ENCODE measurements at places on chromosomes 3 and 15. TPM values are rescaled to one million over a fixed set of nuclear protein-coding genes. Genes with fewer than 3 reads are reported as not detected.

DNA sequence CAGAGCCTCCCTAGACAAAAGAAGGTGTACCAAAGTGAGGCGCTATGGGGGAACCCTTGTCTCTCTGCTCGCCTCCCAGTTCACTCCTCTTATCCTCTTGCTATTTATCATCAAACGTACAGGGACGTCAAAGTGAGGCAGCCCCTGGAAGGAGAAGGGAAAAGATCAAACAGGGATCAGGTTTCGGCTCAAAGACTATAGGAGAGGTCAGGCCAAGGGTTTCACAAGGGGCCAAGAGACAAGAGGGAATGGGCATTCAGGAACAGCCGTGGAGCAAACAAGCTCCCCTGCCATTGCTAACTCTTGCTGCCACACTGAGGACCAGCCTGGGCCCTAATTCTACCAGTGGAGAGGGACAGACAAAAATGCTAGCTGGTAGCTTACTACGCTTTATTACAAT is 168.7 kb downstream of the GREM1 start:
- no peak for DNase-seq
- no peak overlapping the region for H3K27ac ChIP-seq
- H3K4me1 ChIP-seq = no peaks in the 10 kb centered on the region
- no peak overlapping the region for H3K4me3 ChIP-seq

DPPA2 gene
- total RNA-seq = not detected

DNA sequence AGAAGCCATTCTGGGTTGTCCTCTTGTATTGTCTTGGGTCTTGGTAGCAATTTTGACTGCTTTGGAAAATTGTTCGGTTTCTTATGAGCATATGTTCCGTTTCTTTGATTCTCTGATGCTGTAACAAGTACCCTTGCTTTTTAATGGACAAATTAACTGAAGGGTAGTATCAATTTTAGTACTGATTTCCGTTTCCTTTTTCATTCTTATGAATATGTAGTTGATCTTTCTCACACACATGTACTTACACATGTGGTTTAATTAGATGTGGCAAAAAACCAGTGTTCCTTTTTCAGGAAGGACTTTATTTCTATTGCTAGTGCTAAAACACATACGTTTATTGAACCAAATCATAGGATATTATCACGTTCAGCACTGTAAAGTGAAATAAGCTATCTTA is 119.1 kb downstream of the TCF12 start:
- H3K36me3 ChIP-seq = no peaks in the 10 kb centered on the region
- no peak overlapping the region for H3K27ac ChIP-seq
- peaks cover 2% of the 10 kb centered on the region for H3K4me1 ChIP-seq

GRCh38 chr15:31219221-31219620 is 107.4 kb upstream of the KLF13 start:
- DNase-seq = no peak
- no peaks in the 10 kb centered on the region for H3K27me3 ChIP-seq
- H3K4me3 ChIP-seq = no peak overlapping the region
- H3K36me3 ChIP-seq = no peaks in the 10 kb centered on the region

DNA sequence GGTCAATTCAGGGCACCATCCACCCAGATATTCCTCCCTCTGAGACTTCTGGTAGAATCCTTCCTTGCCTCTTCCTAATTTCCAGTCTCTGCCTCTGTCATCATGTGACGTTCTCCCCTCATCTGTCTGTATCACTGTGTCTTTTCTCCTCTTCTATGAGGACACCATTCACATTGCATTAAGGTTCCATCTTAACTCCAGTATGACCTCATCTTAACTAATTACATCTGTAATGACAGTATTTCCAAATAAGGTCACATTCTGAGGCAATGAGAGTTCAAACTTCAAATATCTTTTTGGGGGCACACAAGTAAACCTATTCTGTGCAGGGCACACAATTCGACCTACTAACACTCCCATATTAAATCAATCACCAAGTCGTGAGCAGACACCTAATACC is 169.7 kb downstream of the FHIT start:
- no peak overlapping the region for H3K27ac ChIP-seq
- no peak overlapping the region for H3K4me3 ChIP-seq
- DNase-seq = no peak
- no peaks in the 10 kb centered on the region for H3K4me1 ChIP-seq
- no peaks in the 10 kb centered on the region for H3K36me3 ChIP-seq

GRCh38 chr3:143956838-143957237 is 14.8 kb upstream of the DIPK2A start:
- H3K27me3 ChIP-seq = no peaks in the 10 kb centered on the region
- H3K27ac ChIP-seq = no peak overlapping the region
- no peaks in the 10 kb centered on the region for H3K36me3 ChIP-seq
- DNase-seq = no peak

DNA sequence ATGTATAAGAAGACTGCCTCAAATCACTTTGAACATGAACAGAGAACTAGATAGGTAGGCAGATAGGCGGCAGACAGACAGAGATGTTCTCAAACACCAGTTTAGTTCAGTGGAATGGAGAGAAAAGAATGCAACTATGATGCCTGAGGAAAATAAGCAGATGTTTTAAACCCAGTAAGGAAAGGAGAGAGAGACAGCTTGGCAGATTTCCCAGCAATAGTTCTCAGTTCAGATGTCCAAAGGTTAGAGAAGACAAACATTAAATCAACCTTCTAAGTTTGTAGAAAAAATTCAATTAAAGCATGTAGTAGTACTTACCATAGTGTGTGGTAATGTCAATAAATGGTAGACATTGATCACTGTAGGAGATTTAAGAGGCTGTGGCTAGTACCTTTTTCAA is 209.6 kb upstream of the PFN2 start:
- no peaks in the 10 kb centered on the region for H3K36me3 ChIP-seq
- no peak overlapping the region for H3K4me3 ChIP-seq
- no peaks in the 10 kb centered on the region for H3K27me3 ChIP-seq
- H3K27ac ChIP-seq = no peak overlapping the region

ISLR2 gene
- total RNA-seq = 0.81 TPM

KBTBD8 gene
- total RNA-seq = 3.1 TPM

- no peaks in the 10 kb centered on the region for H3K36me3 ChIP-seq
- H3K4me1 ChIP-seq = no peaks in the 10 kb centered on the region
- H3K27me3 ChIP-seq = no peaks in the 10 kb centered on the region
- no peak overlapping the region for H3K27ac ChIP-seq
Measured at GRCh38 chr3:179474480-179474879, 23.2 kb upstream of the GNB4 start.

DNA sequence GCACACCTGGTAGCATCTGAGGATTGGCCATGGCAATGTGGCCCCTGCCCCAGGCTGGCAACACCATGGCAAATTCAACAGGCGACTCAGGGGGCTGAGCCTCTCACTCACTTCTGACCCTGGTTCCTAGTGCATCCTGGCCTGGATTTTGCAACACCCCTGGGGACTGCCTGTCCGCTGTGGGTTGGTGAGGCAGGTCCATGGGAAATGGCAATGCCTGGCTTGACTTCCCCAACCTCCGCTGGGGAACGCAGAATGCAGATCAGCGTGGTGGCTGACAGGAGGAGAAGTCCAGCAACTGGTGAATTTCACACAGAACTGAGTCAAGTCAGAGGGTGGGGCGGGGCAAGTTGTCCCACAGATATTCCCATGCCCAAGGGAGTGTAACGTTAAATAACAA is 3.9 kb upstream of the PSTPIP1 start:
- H3K27me3 ChIP-seq = no peaks in the 10 kb centered on the region
- no peak overlapping the region for H3K27ac ChIP-seq
- no peak overlapping the region for H3K4me3 ChIP-seq
- H3K4me1 ChIP-seq = no peaks in the 10 kb centered on the region
